NCI-H226 (cell line): ENCODE measurements at places on chromosomes 1 and 21.

GRCh38 chr1:192557841-192558595 is 17.6 kb upstream of the RGS1 start:
- DNase-seq = no peak

DNA sequence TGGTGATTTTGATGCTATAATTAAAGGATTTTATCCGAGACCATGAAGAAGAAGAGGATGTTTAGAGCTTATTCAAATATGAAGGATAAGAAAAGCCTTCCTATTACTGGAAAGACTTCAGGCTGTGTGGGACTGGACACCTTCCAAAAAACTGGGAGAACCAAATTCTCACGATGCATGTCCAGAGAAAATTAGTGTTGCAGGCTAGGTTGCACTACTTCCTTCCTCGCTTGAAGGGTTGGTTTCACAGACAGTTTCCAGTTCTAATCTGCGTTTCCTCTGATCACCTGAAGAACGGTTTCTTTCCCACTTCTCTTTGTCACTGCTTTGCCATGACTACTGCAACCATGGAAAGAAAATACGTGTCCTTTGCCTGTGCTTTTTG is 2.0 kb downstream of the MTARC2 start:
- DNase-seq = no peak

GRCh38 chr1:17369466-17369865 is 2.5 kb upstream of the PADI6 start:
- peak; percentile 80 for DNase-seq

DNA sequence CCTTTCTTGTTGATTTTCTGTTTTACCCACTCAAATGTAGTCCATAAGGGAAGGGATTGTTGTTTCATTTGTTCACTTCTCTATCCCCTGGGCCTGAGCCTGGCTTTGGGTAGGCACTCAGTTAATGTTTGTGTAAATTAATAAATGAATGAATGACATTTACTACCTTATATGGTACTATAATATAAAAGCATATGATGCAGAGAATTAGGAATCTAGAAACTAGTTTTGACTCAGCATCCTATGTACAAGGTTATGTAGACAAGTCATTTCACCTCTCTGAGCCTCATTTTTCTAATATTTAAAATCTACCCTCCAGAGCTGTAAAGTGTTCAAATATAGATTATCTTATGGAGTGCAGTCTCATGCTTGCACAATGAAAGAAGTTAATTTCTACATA is 68.9 kb upstream of the S1PR1 start:
- no peak for DNase-seq

DNA sequence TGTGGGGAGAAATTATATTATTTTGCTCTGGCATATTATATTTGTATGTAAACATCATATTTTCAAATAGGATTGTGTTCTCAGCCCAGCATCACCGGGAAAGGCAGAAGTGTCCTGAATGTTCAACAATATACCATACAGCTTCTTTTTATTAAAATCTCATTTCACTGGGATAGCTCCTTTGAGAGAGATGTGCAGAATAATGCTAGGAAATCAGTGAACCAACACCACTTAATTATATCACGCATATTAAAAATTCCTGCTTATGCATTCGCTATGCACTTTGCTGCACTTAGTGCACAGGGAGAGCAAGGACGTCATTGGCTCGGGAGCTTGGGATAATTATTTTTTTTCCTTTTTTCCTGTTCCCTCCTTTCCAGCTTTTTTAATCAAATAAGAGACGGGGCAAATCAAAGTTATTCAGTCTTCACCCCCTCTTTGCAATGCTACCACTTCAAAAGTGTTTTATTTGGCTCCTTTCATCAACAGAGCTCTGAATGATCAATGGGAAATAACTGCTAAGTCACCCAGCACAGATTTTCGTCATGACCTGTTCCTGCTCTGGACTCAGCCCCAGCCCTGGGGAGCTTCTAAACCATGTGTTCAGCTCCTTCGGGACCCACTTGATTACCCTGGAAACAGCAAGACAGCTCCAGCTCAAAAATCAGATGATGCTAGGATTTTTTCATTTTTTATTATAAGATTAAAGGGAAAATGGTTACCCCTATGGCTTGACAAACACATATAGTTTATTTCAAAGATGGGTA is 165.5 kb upstream of the DUSP10 start:
- DNase-seq = no peak

GRCh38 chr21:19228226-19228625 is 824.6 kb upstream of the TMPRSS15 start:
- DNase-seq = peak; percentile 20

DNA sequence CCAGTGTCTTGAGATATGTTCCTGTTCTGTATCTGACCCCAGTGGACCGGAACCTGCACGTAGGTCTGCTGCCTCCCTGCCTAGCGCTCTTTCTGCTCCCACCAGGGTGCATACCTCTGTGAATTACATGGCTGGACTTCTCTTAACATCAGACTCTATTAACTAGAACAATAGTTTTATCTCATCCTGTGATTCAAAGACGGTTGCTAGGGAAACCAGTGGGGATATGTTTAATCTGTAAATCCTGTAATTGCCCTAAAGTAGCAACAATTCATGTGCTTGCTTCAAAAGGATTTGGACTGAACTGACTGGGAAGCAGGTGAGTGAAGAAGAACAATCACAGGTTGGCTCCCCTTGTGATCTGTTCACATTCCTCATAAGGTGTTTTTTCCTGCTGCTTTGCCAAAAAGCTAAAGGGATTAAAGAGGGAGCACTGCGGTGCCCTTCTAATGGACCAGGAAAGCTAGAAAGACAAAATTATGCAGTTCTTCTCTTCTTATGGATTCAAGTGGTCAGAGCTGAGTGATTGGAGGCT is 52.7 kb upstream of the DIRAS3 start:
- no peak for DNase-seq

GRCh38 chr1:44870096-44870495 is 27.0 kb upstream of the PTCH2 start:
- peak; percentile 25 for DNase-seq

GRCh38 chr1:28194326-28195035 is 18.0 kb upstream of the PTAFR start:
- DNase-seq = no peak

DNA sequence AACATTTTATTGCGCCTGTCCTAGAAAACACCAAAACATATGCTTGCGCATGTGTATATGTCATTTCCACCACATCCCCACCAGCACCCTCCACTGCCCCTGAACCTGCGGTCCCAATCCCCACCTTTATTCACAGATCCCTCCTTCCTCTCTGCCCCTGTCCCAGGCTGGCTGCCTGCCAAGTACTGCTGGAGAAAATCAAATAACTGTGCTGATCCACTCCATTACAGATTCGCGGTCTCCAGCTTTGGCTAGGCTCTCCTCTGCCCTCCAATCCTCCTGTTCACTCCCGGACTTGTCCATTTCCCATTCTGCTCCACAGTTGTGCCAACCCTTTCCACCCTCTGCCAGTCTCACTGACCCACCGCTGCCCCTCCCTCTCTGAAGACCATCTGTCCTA is 59.3 kb upstream of the GJB5 start:
- DNase-seq = no peak

- DNase-seq = peak; percentile 46
Measured at GRCh38 chr1:78145105-78145580, 99.4 kb downstream of the GIPC2 start.

DNA sequence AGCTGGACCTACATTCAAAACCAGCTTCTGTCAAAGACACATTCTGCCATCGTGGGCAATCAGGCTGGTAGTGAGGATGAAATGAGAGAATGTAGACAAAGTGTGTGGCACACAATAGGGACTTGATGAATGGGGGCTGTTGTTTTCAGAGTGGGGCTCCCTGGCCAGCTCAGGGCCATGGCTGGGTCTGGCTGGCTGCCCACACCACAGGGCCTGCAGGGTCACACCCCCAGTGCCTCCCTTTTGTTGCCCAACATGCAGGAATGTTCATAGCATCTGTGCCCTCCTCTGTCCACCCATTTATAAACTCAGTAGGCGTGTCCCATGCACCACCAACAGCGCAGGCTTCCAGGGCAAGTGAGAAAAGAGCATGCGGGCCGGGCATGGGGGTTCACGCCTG is 20.8 kb upstream of the ECE1 start:
- no peak for DNase-seq
